ENCODE measurements at places on chromosomes 16 and 17. TPM values are rescaled to one million over a fixed set of nuclear protein-coding genes. Genes with fewer than 3 reads are reported as not detected.
A peak's percentile ranks its signal among the peaks of the same experiment; 100 is the strongest.

Gene TBC1D3L
- 17.9 TPM for polyA plus RNA-seq

- DNase-seq: no peak
These were observed 283.8 kb downstream of the ZFHX3 start for GRCh38 chr16:72764015-72764654.

- peak; percentile 88 for DNase-seq
These were observed 15.7 kb downstream of the ADAM11 start for GRCh38 chr17:44774271-44775135.

Gene NXPH3
- polyA plus RNA-seq: 5.9 TPM

GRCh38 chr16:79045191-79045590, 555.3 kb downstream of the MAF start:
- DNase-seq: no peak
